CD4-positive, alpha-beta T cell treated with Interleukin-17A for 1 hour (primary cell): ENCODE measurements at places on chromosomes 13 and 19.

GRCh38 chr19:5202553-5202952 is 138.1 kb downstream of the PTPRS start:
- DNase-seq, result no peak

DNA sequence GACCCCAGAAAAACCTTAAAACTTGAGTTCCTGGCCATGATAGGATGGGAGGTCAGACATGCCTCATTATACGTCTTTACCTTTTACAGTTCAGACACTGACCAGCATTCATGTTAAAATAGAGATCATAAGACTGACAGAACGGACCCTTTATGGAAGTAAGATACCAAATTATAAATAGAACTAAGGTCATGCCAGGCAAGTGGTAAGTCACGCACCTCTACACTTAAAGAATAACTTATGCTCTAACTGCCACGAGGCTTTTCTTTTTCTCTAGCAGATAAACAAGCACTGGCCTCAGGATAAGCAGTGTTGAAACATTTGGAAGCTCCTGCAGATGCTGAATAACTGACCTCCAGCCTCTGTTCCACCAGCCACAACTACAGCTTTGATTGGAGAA is 28.4 kb downstream of the GPR42 start:
- no peak for DNase-seq

GRCh38 chr13:108269601-108270328 is at the start of gene TNFSF13B:
TSS of gene TNFSF13B (plus strand) at chr13:108269718. CDS start at chr13:108269896, 178 bp downstream.
- peak; percentile 38 for DNase-seq

- peak; percentile 14 for DNase-seq
Measured at GRCh38 chr19:34226036-34226435, 28.3 kb upstream of the GARRE1 start.

DNA sequence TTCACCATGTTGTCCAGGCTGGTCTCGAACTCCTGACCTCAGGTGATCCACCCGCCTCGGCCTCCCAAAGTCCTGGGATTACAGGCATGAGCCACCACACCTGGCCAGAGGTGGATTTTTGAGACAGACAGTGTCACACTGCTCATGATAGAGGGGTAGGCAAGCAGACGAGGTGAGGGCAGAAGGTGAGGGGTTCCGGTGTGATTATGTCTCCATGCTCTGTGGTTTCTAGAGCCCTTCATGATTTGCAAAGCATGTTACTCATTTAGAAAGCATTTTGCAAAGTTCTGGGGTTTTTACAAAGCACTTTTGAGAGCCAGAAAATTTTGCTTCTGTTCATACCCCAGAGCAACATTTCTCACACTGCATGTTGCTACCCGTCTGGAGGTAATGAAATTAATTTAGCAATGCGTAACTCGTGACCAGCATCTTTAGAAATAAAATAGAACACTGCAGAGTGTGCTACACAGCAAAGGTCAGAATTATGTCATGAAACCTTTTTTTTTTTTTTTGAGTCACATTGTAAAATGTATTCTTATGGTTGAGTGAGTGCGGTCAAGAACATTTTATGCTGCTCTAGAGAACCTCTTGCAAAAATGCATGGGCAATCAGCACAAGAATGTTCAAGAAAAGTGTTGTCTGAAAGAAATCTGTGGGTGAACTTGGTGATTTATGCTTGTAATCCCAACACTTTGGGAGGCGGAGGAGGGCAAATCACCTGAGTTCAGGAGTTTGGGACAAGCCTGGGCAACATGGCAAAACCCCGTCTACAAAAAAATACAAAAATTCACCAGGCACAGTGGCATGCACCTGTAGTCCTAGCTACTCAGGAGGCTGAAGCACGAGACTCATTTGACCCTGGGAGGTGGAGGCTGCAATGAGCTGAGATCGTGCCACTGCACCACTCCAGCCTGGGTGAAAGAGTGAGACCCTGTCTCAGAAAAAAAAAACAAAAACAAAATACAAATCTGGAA is 58.0 kb downstream of the MAP4K1 start:
- peak; percentile 54 for DNase-seq

DNA sequence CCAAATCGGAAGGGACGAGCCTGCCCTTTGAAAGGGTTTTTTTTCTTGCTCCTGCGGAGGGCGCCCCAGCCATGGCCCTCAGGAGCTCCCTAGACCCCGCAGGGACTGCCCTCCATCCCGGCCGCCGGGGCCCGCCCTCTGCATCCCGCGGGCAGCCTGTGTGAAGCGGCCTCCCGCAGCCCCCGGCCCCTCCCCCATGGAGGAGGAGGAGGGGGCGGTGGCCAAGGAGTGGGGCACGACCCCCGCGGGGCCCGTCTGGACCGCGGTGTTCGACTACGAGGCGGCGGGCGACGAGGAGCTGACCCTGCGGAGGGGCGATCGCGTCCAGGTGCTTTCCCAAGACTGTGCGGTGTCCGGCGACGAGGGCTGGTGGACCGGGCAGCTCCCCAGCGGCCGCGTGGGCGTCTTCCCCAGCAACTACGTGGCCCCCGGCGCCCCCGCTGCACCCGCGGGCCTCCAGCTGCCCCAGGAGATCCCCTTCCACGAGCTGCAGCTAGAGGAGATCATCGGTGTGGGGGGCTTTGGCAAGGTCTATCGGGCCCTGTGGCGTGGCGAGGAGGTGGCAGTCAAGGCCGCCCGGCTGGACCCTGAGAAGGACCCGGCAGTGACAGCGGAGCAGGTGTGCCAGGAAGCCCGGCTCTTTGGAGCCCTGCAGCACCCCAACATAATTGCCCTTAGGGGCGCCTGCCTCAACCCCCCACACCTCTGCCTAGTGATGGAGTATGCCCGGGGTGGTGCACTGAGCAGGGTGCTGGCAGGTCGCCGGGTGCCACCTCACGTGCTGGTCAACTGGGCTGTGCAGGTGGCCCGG is 815 bp downstream of the MAP3K10 start:
- DNase-seq, result peak; percentile 19

DNA sequence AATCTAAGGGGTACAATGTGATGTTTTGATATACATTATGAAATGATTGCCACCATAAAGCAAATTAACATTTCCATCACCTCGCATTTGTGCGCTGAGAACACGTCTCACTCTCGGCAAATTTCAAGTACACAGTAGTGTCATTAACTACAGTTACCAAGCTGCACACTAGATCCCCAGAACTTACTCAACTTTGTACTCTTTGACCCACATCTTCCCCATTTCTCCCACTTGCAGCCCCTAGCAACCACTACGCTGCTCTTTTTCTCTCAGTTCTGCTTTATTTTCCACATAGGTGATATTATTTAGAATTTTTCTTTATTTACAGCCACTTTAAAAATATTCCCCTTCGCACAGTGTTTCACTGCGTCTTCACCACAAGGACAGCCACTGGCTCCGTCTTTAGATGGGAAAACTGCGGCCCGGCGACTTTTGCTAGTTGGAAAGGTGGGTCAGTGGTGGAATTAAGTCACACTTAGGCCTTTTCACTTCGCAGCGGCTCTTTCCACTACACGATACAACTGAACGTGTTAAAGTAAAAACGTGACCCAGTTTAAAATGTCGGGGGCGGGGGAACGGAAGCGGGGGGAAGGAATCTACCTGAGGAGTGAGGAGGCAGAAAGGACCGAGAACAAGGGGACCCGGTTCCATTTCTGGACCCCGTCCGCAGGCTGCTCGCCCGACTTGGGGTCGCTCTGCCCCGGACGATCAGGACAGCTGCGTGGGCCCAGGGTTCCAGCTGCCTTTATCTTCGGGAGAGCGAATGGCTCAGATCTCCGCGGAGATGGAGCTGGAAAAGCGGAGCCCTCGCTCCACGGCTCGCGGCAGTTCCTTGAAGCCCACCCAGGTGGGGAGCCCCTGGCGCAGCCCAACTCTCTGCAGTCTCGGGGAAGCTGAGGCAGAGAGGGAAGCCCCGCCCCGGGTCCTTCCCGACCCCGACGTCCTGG is 486.1 kb downstream of the UQCRFS1 start:
- no peak for DNase-seq

GRCh38 chr19:1223018-1223855 is 14.6 kb downstream of the CBARP start:
- DNase-seq, result no peak

DNA sequence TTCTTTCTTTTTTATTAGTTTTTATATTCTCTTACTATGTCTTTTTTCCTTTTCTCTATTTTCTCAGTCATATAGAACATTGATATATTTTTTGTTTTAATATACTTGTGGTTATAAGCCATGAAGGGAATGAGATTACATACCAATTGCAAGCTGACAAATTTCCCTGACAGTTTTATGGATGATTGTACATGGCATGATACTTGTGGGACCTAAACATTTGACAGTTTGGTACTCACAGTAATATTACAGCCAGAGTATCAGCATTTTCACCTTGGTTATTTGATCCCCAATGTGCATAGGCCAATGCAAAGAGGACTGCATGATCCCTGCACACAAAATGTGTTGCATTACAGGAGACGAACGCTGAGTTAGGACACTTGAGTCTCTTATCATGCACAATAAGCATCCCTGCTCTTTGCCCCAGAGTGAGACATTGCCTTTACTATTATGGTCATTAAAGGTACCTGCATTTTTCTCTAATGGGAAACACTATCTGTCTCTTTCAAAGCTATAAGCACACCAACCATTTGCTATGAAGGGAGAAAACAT is 713.4 kb upstream of the PCDH20 start:
- no peak for DNase-seq

DNA sequence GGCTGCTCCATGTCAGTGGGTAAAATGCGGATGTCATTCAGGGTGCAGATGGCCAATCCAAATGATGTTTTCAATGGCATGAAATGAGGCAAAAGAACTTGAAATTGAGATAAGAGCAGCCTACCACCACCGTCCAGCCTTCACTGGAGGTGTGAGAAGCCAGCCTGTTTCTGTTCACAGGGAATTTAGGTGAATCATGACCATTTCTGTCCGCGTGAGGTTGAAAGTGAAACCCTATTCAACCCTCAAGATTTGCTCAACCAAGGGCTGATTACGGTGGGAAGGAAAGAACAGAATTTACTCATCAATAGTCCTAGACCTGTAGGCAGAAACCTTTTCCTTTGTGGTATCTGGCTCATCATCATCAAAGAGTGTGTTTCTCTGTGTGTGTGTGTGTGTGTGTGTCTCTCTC is 370.7 kb downstream of the COG6 start:
- peak; percentile 54 for DNase-seq

- no peak for DNase-seq
Measured at GRCh38 chr13:44307255-44307654, 66.4 kb upstream of the SERP2 start.

DNA sequence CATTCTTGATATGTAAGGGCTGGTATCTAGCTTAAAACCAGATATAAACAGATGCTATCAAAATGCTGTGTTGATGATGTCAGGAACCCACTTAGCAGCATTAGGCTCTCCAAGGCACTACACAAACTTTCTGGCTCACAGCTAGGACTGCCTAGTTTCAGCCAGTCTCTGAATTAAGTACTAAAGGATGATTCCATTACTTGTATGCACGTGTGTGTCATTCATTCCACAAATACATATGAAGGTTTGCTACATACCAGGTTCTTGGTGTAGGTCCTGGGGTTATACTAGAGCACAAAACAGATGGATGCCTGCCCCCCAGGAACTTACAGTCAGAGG is 151.5 kb downstream of the RGCC start:
- no peak for DNase-seq

- DNase-seq, result no peak
Measured at GRCh38 chr13:47317356-47317755, 420.5 kb upstream of the HTR2A start.

GRCh38 chr13:28851422-28851821 is 31.3 kb downstream of the MTUS2 start:
- DNase-seq, result no peak

DNA sequence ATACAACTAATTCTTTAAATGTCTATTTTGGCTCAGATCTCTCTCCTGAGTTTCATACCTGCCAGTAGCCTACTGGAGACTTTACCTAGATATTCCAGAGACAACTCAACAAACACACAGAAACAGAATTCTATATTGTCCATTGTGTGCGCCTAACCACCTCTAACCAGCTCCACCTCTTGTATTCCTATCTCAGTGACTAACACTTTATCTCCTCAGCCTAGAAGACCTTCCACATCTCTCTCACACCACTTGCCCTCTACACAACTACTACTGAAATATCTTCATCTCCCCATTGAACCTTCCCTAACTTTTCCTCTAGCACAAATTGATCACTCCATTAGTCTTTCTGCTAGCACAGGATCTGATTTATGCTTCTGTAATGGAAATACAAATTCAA is 6.7 kb downstream of the VWA8 start:
- DNase-seq, result no peak

DNA sequence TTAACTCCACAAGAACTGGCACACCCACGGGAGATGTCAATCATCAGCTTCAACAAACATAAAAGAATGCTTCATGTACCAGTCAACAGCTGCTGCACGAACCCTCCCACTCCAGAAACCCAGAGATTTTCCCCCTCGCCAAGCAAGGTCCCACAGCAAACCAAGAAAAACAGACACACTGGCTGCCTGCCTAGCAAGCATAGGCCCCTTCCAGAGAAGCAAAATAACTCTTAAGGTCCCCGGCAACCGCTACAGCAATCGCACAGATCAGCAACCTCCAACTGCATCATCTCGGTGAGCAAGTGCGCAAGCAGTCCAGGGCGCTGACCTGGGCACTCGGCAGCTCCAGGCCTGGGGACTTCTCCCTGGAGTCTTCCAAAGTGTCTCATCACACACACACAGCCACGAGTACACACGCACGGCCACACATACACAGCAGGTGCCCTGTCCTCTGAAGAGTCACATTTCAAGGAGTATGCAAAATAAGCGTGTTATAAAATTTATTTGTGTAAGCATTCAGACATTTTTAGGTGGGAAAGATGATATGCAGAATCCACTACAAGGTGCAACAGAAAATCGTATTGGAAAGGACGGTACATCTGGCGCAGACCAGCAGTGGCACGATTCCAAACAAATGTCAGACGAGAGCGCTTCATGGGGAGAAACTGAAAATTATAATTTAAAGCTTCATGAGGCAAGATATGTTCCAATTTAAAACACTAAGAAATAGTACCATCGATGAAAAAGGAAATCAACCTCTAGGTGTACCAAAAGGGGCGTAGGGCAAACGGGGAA is 125.0 kb downstream of the STK24 start:
- DNase-seq, result no peak

DNA sequence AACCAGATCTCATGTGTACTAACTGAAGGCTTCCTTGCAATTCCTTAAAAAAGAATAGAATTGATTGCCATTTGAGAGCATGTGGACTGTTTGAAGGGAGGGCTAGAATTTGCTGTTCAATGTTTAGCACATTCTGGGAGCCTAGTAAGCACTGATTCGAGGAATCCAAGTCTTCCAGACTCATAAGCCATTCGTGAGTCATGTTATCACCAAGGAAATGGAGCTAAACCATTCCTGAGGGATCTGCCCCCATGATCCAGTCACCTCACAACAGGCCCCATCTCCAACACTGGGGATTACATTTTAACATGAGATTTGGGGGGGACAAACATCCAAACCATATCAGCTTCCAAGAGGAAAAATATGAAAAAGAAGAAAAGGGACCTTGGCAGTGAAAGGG is 276.4 kb downstream of the KCNRG start:
- no peak for DNase-seq

DNA sequence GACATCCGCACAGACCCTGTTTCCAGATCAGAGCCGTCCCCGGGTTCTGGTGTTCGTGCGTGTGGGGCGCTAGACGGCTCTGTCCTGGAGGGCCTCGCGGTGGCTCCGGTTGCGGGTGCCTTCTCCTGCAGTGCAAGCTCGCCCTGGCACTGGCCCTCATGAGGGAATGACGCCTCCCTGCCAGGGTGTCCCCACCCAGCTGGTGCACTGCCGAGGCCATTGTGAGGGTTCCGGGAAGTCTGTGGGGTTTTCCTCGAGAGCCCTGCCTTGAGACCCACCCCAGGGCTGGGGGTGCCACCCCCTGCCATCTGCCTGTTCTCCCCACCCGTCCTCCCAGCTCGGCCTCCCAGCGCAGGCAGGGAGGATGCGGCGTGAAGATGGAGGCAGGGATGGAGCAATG is 19.2 kb upstream of the GNA15 start:
- no peak for DNase-seq

- DNase-seq, result no peak
Measured at GRCh38 chr19:3708207-3708931, at the start of gene TJP3. TSS of gene TJP3 (plus strand) at chr19:3708384. CDS start at chr19:3728433, 20,049 bp downstream.
